Skeletal muscle cell (primary cell): ENCODE measurements at places on chromosomes 1 and 21.

DNA sequence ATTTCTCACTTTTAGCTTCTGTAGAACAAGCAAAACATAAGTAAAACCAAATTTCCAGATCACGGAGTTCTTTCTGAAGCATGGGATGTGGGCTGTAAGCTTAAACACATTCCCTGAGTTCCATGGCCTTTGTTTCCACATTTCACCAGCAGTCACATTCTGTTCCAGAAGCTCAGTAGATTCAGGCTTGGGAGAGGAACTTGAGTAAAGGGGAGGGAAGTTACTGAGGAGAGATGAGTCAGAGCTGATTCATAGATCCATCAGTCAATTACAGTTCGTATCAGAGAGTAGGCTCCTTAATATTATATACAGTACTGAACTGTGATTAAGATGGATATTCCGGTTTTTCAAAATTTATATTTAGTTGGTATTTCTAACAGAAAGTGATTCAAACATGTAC lies 614.3 kb downstream of the NCAM2 start:
- peak; percentile 96 for DNase-seq

- no peak for DNase-seq
Measured at GRCh38 chr1:113855630-113856400, 15.7 kb downstream of the PTPN22 start.

- no peak for DNase-seq
Measured at GRCh38 chr1:201764579-201764978, 64.4 kb upstream of the IPO9 start.

- DNase-seq, result no peak
Measured at GRCh38 chr1:87052961-87053360, 138.5 kb downstream of the HS2ST1 start.

- no peak for DNase-seq
Measured at GRCh38 chr1:210815641-210816550, 318.1 kb downstream of the KCNH1 start.

DNA sequence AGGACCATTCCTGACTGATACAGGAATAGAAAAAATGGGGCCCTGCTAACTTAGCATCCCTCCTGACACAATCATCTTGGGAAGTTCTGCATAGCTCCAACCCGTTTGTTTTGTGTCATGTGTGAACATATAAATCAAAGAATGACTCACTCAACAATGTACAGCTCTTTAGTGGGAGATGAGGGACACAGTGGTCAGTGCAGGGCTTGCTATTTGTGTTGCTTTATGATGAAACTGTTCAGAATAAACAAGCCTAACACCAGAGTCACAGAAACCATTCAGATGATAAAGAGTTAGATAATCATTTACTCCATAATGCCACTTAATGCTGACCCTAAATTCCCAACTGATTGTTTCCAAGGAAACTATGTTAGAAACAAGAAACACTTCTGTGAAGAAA lies 154.2 kb upstream of the ZNHIT6 start:
- peak; percentile 45 for DNase-seq

GRCh38 chr1:200279810-200280411 lies 129.9 kb downstream of the ZNF281 start:
- no peak for DNase-seq

GRCh38 chr1:222090103-222090502 lies 348.2 kb upstream of the DUSP10 start:
- no peak for DNase-seq

DNA sequence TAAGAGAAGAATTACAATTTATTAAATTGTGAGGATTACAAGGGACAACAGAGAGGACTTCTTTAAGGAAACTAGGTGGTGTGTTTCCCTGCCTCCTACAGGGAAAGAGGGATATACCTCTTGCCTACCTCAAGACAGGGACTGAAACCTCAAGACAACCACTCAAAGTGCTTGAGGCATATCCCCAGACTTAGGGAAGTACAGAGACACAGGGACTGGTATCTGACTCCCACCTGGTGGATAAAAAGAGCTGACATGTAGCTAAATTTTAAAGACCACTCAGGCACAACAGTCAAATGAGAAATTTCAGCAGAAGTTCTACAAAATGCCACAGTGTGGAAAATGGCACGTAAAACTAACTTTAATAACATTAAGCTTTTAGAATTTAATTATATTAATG lies 21.3 kb downstream of the DENND2C start:
- DNase-seq, result no peak

DNA sequence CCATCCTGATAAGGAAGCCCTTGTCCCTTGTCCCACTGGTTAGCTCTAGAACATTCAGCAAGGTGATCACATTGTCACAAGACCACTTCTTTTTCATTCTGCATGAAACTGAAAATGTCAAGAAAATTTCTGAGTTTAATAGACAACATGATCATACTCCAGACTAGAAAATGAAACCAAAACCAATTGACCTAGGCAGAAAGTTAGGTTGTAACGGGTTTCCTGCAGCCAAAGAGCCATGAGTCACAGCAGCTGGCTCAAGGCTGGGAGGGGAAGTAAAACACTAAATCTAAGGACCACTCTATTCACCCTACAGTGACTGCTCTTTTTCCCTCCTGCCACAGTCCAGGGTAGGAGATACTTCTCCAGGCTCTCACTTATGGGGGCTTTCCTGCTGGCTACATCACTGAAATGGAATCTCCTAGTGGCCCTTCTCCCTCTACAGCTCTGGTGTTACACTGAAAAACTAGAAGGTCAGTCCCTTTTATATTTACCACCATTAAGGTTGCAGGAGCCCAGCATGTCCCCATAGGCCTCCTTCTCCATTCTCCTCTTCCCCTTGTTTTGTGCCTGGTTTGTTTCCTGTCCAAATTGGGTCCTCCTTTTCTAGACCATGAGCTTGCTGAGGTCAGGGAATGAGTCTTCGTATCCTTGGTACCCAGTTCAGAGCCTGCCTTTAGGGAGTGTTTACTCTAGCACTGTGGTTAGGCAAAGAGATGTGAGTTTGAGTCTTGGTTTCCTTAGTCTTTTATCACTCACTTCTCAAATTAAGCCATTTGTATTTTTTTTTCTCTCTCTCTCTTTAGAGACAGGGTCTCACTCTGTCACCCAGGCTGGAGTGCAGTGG lies 236.5 kb upstream of the JUN start:
- DNase-seq, result peak; percentile 53

GRCh38 chr1:34852677-34853217 lies 6.8 kb downstream of the SMIM12 start:
- peak; percentile 79 for DNase-seq

GRCh38 chr21:42135386-42136052 lies 64.4 kb downstream of the UMODL1 start:
- DNase-seq, result no peak

- no peak for DNase-seq
Measured at GRCh38 chr1:53165408-53165961, 23.0 kb upstream of the SLC1A7 start.

DNA sequence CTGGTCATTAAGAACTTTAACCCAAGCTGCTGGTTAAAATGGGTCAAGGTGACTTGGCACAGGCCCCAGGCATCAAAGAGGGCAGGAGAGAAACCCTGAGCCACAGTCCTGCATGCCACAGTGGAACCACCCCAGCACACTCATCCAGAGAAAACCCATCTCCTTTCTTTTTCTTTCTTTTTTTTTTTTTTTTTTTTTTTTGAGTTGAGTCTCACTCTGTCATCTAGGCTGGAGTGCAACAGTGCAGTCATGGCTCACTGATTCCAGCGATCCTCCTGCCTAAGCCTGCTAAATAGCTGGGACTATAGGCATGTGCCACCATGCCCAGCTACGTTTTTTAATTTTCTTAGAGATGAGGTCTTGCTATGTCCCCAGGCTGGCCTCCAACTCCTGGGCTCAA lies 109.2 kb upstream of the RAB4A start:
- DNase-seq, result no peak

DNA sequence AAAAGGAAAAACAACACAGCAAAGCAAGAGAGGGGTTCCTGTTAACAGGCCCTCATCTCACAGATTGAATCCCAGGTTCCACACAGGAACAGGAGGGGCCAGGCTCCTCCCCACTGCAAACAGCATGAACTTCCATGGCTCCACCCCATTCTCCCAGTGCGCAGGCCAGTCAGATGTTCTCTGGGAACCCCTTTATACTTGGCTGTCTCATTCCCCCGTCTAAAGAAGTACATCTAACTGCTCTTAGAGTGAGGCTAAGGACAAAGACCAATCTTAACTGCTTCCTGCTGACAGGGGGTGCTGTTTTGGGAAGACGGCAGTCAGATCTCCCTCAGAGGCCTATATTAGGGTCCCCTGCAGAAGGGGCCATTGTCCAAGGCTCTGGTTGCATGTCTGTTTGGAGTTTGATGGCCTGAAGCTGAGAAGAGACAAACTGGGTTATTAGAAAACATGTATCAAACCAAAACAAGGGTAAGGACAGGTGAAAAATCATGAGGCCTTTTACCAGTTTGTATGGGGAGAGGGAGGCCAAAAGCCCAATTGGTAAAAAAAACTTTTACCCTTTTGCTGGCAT lies 10.5 kb upstream of the NASP start:
- no peak for DNase-seq

DNA sequence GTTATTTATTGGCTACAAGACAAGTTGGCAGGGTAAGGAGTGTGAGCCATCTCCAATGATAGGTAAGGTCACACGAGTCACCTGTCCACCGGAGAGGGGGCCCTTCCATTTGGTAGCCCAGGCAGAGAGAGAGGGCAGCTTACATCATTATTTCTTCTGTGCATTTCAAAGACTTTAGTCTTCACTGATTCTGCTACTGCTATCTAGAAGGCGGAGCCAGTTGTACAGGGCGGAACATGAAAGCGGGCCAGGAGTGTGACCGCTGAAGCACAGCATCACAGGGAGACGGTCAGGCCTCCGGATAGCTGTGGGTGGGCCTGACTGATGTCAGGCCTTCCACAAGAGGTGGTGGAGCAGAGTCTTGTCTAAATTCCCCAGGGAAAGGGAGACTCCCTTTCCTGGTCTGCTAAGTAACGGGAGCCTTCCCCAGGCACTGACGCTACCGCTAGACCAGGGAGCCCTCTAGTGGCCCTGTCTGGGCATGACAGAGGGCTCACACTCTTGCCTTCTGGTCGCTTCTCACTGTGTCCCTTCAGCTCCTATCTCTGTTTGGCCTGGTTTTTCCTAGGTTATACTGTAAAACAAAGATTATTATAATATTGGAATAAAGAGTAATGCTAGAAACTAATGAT lies 36.7 kb downstream of the ZNF695 start:
- no peak for DNase-seq

DNA sequence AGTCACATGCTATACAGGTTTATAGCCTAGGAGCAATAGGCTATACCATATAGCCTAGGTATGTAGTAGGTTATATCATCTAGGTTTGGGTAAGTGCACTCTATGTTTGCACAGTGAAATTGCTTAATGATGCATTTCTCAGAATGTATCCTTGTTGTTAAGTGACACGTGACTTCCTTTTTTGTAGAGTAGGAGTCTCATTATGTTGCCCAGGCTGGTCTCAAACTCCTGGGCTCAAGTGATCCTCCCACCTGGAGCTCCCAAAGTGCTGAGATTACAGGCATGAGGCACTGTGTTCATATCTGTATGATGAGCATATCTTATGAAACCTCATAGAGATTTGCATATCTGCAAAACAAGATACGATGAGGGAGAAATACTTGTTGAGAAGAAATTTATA lies 13.8 kb upstream of the ABCB10 start:
- DNase-seq, result no peak

GRCh38 chr1:226457307-226457712 lies 49.4 kb upstream of the PARP1 start:
- DNase-seq, result no peak

DNA sequence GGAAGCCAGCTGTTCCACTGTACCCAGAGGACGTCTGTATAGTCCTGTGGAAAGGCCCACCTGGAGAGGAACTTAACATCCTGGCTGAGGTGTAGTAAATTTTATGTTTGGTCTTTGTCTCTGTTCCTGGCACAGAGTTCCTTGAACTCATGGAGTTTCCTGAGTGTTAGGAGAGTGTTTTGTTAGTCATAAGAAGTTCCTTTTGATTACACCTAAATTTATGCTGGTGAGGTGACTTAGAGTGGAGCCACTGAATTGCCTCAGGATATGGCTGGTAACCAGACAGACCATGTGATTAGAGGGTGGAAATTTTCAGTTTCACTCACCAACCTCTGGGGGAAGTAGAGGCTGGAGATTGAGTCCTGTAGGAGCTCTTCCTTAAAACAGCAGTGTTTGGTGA lies 57.9 kb downstream of the RASAL2 start:
- DNase-seq, result no peak

DNA sequence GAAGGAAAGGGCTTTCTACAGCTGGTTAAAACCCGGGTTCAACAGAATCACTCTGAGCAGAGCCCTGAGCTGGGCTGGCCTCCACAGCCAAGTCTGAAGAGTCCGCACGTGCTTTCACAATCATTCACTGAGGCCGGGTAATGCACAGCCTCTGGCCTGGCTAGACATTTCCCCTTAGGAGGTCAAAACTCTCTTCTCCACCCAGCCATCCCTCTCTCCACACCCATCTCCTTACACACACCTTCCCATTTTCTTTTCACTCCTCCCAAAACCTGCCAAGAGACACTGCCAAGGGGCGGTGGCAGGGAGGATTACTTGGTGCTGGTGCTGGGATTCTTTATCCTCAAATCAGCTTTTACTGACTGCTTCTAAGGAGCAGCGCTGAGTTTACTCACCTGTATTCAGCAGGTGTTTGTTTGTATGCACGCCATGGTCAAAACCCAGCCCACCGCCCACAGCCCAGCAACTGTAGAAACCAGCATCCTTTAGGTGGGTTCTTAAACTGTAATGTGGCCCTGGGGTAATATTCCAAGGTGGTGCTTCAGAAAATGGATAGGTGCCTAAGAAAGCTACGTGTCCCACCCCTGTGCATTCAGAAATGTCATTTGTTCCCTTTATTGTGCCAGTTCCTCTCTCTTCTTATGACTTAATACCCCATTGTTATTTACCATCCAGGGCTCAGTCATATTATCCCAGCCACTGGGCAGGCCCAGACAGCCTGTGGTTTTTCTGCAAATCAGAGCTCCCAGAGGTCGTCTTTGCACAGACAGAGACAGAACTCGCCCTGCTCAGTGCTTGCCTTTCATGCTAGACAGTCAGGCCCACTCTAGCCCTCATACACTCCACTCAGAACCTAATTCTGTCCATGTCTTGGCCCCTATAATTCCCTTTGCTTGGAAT lies 80.2 kb downstream of the ADSS2 start:
- DNase-seq, result no peak

DNA sequence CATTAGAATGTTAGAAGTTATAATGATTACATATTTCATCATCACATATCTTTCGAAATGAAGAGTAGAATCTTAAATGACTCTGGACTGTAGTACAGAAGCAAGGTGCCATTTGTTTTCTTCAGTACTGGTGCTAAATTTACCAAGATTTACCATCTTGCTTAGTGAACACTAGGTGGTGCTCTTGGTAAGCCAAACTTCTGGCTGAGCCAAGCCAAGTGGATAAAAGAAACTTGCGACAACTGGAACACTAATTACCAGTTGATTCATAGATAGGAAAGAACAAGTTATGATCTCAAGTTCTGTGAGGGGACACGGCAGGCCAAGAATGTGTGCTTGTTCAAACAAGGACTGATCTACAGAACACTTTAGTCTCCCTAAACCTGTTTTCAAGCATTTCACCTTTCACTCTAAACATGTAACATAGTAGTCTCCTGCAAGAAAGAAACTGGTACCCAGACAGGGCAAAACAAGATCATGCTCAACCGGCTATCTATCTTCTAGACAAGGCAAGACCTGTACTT lies 19.8 kb downstream of the SPRTN start:
- peak; percentile 54 for DNase-seq

- no peak for DNase-seq
Measured at GRCh38 chr1:151124763-151125403, 21.5 kb downstream of the SEMA6C start.

- DNase-seq, result no peak
Measured at GRCh38 chr1:202397256-202397655, 48.8 kb downstream of the PPP1R12B start.
